Activated CD8-positive, alpha-beta memory T cell treated with anti-CD3 and anti-CD28 coated beads, Interleukin-2, amount 50 U/mL, for 4 hours (primary cell): ENCODE measurements at places on chromosomes 6 and 20.

DNA sequence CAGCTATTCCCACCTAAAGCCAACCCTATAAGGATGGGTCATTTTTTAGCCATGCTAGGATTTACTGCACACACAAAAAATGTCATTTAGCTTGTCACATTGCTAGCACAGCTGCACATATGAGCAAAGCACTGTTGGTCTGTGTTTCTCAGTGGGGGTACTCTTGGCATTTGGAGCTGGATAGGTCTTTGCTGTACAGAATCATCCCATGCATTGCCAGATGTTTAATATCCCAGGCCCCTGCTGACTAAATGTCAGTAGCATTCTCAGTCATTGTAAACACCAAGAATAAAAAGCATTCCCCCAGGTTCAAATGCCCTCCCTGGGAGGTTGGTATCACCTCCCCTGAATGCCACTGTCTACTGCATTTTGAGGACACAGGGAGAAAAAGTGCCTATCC, 14.6 kb upstream of the LTV1 start:
- no peak for DNase-seq

DNA sequence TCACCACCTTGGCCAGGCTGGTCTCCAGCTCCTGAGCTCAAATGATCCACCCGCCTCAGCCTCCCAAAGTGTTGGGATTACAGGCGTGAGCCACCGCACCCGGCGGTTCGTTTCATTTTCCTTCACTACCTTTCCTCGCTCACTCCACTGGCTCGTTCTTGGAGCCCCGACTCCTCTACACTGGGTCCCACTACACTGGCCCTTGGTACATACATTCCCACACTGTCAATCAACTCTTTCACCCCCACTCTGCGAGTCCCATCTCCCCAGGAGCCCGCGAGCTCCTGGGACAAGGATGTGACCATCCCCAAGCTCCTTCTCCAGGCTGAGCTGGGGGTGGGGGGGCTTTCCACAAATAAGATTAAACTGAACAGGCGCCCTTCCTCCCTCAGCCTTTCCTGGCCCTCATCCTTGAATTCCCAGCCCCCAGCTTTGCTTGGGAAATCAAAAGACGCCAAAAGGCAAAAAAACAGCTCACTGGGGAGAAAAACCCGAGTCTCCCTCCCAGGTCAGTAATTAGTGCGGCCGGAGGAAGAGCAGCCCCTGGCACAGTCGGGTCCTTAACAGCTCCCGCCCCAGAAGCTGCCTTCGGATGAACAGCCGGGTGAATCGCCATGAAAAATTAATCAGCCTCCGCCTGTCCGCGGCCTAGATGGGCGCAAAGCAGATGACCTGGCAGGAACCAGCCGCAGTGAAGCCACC, 42.8 kb upstream of the LY86 start:
- DNase-seq, result no peak

DNA sequence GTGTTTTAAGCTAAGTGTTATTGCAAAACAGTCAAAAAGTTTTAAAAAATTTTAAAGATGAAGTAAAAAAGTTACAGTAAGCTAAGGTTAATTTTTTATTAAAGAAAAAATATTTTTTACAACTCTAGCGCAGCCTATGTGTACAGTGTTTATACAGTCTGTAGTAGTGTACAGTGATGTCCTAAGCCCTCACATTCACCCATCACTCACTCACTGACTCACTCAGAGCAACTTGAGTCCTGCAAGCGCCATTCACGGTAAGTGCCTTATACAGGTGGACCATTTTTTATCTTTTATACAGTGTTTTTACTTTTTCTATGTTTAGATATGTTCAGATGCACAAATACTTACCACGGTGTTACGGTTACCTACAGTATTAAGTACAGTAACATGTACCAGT, 83.4 kb upstream of the STMND1 start:
- DNase-seq, result no peak

DNA sequence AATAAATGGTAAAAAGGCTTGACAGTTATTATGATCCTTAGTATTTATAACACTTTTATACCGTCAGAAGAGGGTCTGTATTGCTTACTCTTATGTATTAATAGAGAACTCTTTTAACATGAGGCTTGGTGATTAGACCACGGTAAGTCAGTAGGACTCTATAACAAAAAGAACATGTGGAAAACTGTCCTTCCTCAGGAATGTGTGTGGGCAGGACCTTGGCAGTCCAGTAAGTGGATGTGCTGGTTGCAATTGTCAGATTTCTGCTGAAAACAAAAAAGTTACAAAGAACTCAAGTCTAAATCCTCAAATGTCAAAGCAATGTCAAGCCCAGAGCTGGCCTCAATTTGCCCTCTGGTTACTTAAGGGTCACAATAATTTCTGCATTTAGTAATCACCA, 81.1 kb downstream of the PLCG1 start:
- DNase-seq, result no peak

GRCh38 chr6:42375007-42375635, 76.6 kb downstream of the TRERF1 start:
- DNase-seq, result no peak
